ENCODE measurements at places on chromosomes 2 and 18.
A peak's percentile ranks its signal among the peaks of the same experiment; 100 is the strongest.

DNA sequence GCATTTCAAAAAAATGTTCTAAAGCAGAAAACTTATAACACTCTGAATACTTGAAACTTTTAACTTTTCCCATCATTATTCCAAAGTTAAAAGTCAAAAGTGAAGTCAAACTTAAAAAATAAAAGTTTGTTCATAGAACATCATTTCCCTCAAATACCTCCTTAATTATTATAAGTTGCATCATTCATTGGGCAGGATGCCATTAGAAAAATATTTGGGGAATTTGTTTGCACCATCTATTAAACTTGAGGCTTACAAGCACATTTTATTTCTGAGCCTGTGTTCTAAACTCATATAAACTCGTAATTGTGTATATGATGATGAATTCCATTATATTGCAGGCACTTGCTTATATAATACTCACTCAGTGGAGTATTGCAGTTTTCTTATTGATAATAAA, 588.0 kb upstream of the NRXN1 start:
- no peak for DNase-seq

- DNase-seq, result no peak
Observed at GRCh38 chr2:159297042-159297707, 10.7 kb upstream of the WDSUB1 start.

- DNase-seq, result no peak
Observed at GRCh38 chr2:64738026-64738425, 84.3 kb upstream of the SERTAD2 start.

- DNase-seq, result no peak
Observed at GRCh38 chr2:160335441-160335840, 135.4 kb upstream of the ITGB6 start.

DNA sequence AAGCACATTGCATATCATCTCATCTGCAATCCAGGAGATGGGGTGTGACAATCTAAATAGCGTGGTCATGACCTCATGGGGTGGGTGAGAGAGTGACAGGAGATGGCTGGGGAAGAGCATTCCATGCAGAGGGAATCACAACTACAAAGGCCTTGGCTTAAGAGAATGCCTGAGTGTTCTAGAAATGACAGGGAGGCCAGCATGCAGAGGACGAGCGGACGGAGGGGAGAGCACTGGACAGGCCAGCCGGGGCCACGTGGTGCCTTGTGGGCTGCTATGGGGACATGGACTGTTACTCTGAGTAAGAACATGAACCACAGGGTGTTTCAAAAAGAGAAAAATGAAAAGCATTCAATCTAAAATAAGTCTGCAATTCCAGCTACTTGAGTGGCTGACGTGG, 117.9 kb upstream of the ODC1 start:
- no peak for DNase-seq

DNA sequence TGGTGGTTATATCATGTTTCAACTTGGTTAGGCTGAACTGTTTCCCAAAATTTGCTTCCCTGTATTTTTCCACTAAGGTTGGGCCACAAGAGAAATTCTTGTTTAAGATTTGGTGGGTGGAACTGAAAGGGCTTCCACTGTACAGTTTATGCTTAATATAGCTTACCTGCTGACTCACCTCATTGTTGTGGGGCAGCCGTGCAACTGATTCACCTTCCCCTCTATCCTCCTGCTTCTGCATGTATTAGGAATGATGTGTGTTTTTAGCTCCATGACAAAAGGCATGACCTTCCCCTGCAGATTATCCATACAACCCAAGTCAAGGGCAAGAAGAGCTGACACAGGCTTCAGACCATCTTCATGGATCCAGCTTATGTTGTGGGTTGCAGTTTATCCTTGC, 98.4 kb upstream of the GULP1 start:
- no peak for DNase-seq

DNA sequence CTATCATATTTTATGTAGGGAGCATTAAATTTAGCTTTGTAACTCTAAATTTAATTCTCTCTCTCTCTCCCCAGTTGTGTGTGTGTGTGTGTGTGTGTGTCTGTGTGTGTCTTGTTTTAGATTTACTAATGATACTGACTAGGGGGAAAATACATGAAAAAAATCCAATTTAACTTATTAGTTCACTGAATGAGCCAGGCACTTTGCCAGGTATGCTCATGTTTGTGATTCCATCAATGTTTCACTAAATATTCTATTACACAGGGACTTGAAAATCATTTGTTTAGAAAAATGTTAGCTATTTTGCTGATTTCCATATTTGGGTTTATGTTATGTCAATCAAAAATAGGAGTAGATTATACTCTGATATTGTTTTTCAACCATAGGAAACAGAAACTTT, 203.7 kb upstream of the ZNF804A start:
- DNase-seq, result no peak

GRCh38 chr2:184677171-184677570, 78.8 kb downstream of the ZNF804A start:
- DNase-seq, result no peak

- no peak for DNase-seq
Observed at GRCh38 chr2:54771166-54771885, 47.9 kb downstream of the EML6 start.

GRCh38 chr2:19362094-19362754, 3.8 kb upstream of the OSR1 start:
- no peak for DNase-seq

DNA sequence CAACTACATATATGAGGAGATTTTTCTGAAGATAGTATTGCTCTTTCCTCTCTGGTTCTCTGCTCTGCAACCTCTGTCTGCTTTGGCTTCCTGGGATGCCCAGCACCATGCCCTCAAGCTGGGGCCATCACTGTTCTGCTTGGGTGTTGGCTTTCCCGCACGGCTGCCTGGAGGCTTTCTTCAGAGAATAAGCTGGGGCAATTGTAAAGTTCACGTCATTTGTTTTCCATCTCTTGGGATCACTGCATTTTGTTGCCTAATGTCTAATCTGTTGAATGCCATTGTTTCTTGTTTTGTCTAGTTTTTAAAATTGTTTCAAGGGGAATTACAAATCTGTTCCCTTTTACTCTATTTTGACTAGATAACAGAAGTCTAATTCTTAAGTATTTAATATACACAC, 437.3 kb upstream of the NRP2 start:
- no peak for DNase-seq

DNA sequence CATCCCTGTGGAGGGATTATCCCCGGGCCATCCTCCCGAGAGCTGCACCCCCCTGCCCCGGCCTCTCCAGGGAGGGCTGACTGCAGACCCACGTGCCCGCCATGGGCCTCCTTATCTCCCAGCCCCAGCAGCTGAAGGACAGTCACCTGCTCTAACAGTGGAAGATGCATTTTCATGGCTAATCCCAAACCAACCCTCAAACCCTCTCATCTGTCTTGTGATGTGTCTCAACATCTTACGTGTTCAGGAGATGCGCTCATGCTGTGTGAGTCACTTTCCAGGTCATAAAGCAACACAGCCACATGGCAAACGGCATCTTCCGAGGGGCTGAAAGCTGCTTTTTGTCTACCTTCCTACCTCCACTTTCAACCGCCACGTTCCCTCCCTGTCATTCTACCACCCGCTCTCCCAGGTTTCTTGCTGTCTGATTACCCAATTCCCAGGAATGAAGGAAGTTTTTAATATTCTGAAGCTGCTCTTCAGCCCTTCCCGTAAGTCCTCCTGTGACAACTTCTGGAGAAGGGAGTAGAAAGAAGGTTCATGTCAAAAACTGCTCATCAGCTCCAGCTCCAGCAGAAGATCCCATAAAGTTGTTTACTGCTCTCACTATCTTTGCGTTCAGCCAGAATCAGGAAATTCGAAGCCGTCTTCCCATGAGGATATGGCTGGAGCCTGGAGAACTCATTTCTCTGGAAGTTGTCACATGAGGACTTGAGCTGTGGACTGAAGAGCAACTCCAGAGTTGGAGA, 54.5 kb downstream of the MBP start:
- DNase-seq, result no peak

DNA sequence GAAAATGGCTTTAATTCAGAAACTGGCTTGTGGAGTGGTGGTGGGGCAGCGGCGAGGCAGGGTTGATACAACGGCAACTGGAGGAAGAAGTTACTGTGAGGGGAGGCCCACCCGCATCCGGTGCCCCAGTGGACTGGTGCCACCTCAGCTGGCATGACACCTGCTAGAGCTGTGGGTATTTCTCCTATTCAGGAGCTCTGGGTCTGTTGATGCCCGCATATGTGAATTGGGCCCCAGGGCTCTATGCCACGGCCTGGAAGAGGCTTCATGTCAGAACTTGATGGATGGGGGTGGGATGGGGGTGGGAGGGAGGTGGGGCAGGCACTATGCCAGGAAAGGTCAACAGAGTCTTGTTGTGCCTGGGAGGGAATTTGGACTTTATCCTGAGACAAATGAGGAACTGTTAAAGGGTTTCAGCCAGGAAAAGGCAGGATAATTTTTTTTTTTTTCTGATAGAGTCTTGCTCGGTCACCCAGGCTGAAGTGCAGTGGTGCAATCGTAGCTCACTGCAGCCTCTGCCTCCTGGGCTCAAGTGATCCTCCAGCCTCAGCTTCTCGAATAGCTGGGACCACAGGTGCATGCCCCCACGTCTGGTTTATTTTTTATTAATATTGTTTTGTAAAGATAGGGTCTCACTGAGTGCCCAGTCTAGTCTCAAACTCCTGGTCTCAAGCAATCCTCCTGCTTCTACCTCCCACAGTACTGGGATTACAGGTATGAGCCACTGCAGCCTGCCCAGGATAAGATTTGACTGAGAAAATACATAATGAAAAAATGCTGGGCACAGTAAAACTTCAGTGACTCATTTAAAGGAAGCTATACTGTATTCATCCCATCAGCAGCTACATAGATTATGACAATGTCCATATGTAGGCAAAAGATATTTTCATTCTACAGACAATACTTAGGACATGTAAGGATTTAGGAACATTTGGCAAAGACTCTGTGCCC, 52.6 kb downstream of the SH2D6 start:
- DNase-seq, result no peak

DNA sequence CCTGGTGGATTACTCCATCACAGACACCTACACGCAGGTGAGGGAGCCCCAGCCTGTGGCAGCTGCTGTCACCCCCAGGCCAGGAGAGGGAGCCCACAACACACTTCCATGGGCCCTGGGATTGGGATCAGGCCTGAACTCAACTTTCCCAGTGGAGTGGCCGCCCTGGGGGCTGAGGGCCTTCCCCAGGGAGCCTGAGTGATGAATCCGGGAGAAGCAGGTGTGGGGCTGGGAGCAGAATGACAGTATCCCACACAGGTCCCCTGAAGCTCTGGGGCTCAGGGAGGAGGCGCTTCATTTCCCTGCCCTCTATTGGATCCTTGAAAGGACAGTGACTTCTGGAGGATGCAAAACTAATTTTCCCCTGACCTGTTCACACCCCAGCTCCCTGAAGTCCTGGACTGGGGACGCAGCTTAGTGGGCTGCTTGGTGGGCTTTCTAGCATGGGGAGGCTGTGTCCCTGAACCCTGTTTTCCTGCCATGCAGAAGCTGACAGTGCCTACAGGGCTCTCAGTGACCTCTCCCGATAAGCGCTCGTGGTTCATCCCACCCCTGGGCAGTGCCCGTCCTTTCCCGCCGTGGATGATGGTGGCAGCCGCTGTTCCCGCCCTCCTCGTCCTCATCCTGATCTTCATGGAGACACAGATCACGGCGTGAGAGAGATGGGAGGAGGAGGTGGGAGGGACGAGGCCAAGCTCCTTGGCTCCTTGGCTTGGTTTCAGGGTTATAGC, 11.0 kb downstream of the SLC4A3 start:
- DNase-seq, result no peak

- no peak for DNase-seq
Observed at GRCh38 chr2:120239488-120240287, 13.0 kb upstream of the RALB start.

GRCh38 chr2:125037135-125037653, 1012.1 kb downstream of the CNTNAP5 start:
- DNase-seq, result no peak

- peak; percentile 54 for DNase-seq
Observed at GRCh38 chr2:173963323-173963816, 1.8 kb downstream of the SP3 start.

DNA sequence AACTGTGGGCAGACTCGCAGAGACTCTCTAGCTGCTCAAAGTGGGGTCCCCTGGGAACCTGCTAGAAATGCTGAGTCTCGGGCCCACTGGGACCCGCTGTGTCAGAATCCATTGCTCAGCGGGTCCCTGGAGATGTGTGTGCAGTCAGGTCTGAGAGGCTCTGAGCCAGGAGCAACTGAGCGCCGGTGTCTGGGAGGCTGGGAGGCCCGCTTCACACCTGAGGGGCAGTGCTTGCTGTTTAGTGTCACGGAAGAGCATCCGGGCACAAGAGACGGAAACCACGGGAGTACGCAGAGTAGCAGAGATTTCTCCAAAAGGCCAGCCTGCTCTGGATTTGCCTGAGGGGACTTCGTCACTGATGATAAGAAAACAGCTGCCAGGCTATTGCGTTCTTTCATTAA, 70.1 kb downstream of the EDAR start:
- DNase-seq, result no peak

- no peak for DNase-seq
Observed at GRCh38 chr2:144240656-144241339, 279.1 kb downstream of the ZEB2 start.

- DNase-seq, result no peak
Observed at GRCh38 chr2:216056739-216057138, 24.9 kb downstream of the PECR start.

DNA sequence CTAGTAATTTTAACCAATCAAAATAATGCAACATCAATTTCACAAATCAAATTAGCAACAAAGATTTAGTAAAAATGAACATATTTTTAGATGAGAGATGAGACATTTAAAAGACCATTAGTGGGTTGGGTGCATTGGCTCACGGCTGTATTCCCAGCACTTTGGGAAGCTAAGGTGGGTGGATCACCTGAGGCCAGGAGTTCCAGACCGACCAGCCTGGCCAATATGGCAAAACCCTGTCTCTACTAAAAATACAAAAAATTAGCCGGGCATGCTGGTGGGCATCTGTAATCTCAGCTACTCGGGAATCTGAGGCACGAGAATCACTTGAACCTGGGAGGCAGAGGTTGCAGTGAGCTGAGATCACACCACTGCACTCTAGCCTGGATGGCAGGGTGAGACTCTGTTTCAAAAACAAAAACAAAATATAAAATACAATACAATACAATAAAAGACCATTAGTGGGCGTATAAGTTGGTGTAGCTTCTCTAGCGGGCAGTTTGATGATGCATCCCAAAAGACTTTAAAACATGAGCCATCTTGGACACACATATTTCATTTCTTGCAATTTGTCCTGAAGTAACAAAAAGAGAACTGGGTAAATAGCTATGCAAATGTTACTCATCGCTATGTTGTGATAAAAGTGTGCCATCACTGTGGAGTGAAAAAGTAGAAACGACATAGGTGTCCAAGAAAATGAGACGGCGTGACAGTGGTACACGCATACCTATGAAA, 101.8 kb downstream of the COL6A3 start:
- no peak for DNase-seq
